ENCODE measurements at places on chromosomes 2 and 18. TPM values are rescaled to one million over a fixed set of nuclear protein-coding genes. Genes with fewer than 3 reads are reported as not detected.

Gene TEX51
- total RNA-seq: not detected

Gene ITGAV
- 107 TPM for total RNA-seq

Gene SCTR
- total RNA-seq: not detected

Gene CFAP221
- not detected for total RNA-seq

Gene HRH4
- 0.16 TPM for total RNA-seq

Gene LCT
- total RNA-seq: not detected

Gene CRYGD
- total RNA-seq: not detected

Gene IMPACT
- 29.0 TPM for total RNA-seq

Gene CNGA3
- under 0.01 TPM for total RNA-seq

Gene OR6B3
- 1.0 TPM for total RNA-seq

Gene PSMA8
- total RNA-seq: not detected

Gene MLPH
- 242 TPM for total RNA-seq

Gene NEU2
- not detected for total RNA-seq

Gene SLC19A3
- total RNA-seq: 46.9 TPM

Gene EMX1
- total RNA-seq: not detected

Gene EVX2
- total RNA-seq: not detected

Gene HOXD3
- 4.2 TPM for total RNA-seq

Gene LIMS4
- total RNA-seq: 2.0 TPM

Gene MPP4
- total RNA-seq: 0.29 TPM

Gene CFAP53
- 1.6 TPM for total RNA-seq

Gene KLHL29
- 4.5 TPM for total RNA-seq

Gene PROKR1
- 0.80 TPM for total RNA-seq

Gene SMYD1
- 0.29 TPM for total RNA-seq

Gene SLC4A3
- 4.7 TPM for total RNA-seq

Gene NLRC4
- total RNA-seq: 2.6 TPM

Gene CXCR1
- total RNA-seq: 0.16 TPM

Gene SP9
- 0.33 TPM for total RNA-seq

Gene SERPINB5
- not detected for total RNA-seq

Gene AQP12B
- not detected for total RNA-seq

Gene TRIP12
- 233 TPM for total RNA-seq

Gene KIAA2012
- not detected for total RNA-seq

Gene UGT1A4
- not detected for total RNA-seq

Gene CYTIP
- total RNA-seq: 16.8 TPM

Gene ITGA6
- total RNA-seq: 45.9 TPM

Gene KCNS3
- total RNA-seq: 16.0 TPM

Gene GPAT2
- total RNA-seq: 8.8 TPM

Gene DPYSL5
- total RNA-seq: not detected

Gene UGT1A10
- total RNA-seq: not detected

Gene BOLL
- total RNA-seq: not detected

Gene SLC30A3
- total RNA-seq: not detected

Gene IL1F10
- not detected for total RNA-seq

Gene LIMS3
- 1.6 TPM for total RNA-seq

Gene ERBB4
- total RNA-seq: 18.4 TPM

Gene ITGB6
- 16.7 TPM for total RNA-seq

Gene CRACDL
- total RNA-seq: 10.8 TPM

Gene TCF4
- 133 TPM for total RNA-seq

Gene IL37
- not detected for total RNA-seq

Gene CSRNP3
- 2.0 TPM for total RNA-seq

Gene NEU4
- total RNA-seq: 3.0 TPM

Gene RPRM
- not detected for total RNA-seq

Gene FBXO15
- total RNA-seq: 0.73 TPM

Gene SIX3
- total RNA-seq: not detected

Gene MDH1B
- total RNA-seq: 2.0 TPM

Gene DAW1
- not detected for total RNA-seq

Gene CCDC121
- 5.1 TPM for total RNA-seq

Gene RAB27B
- 1.1 TPM for total RNA-seq

Gene MERTK
- 84.3 TPM for total RNA-seq

Gene GGCX
- 26.7 TPM for total RNA-seq

Gene ZEB2
- total RNA-seq: 53.7 TPM
